Brain pericyte (primary cell): ENCODE measurements at places on chromosomes 2 and 18.

DNA sequence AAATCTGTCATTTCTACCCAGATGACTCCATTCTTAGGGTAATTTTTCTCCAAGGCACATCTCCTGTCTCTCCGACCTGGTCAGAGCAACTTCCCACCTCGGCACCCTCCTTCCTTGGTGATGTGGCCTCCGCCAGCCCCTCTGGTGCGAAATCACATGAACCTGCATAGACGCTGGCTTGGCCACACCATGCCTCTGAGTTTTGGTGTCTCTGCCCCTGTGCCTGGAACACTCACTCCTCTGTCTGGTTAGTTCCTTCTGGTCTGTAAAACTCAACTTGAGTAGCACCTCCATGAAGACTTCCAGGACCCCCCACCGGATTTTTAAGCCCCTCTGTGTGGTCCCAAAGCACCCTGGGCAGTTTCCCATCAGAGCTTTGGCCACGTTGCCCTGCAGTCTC, 83.2 kb upstream of the OTOS start:
- DNase-seq, result no peak

GRCh38 chr2:142858961-142859360, 18.5 kb upstream of the KYNU start:
- DNase-seq, result no peak

DNA sequence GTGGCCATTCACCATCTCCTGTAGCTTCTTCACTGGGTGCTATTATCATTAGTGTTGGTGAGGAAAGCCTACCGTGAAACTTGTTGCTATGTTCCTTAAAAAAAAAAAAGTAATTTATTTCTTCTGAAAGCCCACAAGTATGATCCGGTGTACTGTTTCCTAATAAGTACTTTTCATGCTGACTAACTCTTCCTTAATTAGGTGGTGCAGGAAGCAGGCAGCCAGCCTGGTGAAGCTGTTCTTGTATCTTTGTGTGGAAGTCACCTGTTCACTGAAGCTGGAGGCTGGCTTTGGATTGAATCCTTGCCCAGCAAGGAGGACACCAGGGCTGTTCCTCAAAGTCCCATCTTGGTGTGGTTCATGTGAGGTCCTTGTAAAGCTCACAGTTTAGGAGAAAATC, 321.7 kb upstream of the THSD7B start:
- DNase-seq, result no peak

DNA sequence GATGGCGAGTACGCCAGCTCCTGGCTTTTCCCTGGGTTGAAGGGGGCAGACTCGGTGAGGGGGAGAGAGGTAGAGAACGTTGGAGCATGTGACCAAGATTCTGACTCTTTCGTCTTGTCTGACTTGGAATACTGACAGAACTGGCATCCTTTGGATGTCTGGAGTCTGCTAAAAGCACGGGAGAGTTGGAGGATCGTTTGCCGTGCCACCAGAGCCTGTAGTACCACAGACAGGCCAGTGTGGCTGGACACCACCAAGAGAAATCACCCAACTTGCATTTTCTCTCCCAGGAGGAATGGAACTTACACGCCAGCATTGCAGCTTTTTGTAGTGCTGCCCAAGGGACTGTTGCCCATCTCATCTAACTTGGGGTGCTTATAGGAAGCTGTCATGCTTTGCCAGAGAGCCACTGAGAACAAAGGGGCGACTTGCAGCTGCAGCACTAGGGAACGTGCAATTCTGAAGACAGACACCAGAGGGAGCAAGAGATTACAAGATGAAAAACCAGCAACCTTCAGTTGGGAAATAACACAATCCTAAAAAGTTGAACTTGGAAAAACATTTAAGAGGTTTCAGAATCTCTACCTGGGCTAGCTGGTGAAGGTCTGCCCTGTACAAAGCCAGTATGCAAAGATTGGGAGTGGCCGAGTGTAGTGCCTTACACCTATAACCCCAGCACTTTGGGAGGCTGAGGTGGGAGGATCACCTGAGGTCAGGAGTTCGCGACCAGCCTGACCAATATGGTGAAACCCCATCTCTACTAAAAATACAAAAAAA, 24.1 kb downstream of the PSMG2 start:
- peak; percentile 30 for DNase-seq

DNA sequence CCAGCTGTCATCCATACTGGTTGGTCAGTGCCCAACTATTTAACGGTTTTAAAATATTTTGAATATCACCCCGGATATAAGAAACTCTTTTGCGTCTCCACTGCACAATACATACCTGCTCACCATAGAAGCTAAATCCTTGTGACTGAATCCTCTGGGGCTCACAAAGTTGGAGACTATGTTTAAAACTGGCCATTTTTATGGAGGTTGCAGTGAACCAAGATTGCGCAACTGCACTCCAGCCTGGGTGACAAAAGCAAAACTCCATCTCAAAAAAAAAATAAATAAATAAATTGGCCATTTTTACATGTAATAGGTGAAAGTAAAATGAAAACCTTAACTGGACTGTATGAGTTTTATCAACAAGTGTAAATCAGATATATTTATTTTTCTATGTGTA, 55.6 kb upstream of the TMEM17 start:
- no peak for DNase-seq

DNA sequence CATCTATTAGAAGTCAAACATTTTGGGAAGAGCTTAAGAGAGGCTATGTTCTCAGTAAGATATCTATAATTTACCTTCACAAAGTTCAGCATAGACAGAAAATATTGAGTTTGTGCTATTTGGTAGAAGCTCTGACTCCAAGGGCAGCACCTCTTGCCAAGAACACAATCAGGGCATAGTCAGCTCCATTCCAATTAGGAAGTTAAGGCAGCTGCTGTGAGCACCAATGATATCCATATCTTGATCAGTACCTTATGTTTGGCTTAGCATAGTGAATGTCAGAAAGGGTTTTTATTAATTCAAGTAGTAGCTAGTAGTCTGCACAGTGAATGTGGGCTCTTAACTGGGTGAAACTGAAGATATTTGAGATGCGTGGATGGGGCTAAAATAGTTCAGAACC, 86.4 kb upstream of the SPRED2 start:
- no peak for DNase-seq
